Heart left ventricle (tissue), 16 donors: ENCODE measurements at places on chromosomes 16 and 17. TPM values are rescaled to one million over a fixed set of nuclear protein-coding genes. Genes with fewer than 3 reads are reported as not detected.
A peak's percentile ranks its signal among the peaks of the same experiment; 100 is the strongest.

DNA sequence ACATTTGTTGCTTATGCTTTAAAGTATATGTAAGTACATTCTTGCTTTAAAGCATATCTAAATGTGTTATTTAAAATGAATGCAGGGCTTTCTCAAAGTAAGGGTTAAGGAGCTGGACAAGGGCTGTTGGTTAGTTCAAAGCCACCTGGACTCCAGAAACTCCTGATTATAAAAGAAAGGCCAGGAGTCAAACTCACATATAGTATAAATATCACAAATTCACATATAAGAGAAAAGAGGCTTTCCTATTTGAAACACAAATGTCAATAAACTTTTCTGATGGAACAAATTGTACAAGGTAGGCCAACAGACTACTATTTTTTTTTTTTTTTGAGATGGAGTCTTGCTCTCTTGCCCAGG lies 84.5 kb upstream of the CORO6 start:
- H3K27ac ChIP-seq: peak overlapping the region; percentile 65
- no peak overlapping the region for H3K4me3 ChIP-seq
- no peak for DNase-seq
- H3K36me3 ChIP-seq: peaks cover 6% of the 10 kb centered on the region
- H3K27me3 ChIP-seq: no peaks in the 10 kb centered on the region
- H3K4me1 ChIP-seq: peaks cover 54% of the 10 kb centered on the region

DNA sequence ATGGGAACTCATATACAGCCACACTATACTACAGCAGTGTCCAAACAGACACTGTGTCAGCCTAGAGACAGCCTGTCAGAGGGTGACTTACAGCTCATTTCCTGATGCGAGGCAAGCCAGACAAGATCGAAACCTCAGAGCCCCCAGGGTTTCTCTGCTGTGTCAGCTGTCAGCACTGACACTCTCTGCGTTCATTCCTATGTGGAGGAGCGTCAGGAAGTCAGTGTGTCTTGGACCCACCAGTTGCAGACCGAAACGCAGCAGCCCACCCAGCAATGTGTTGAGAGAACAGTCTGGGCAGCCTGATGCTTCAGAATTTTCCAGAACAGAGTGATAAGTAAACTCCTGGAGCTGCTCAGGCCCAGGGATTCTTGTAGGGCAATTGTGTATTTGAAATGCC lies 20.6 kb upstream of the MAPT start:
- H3K27ac ChIP-seq: no peak overlapping the region
- peaks cover 16% of the 10 kb centered on the region for H3K27me3 ChIP-seq
- no peak overlapping the region for H3K4me3 ChIP-seq
- H3K36me3 ChIP-seq: no peaks in the 10 kb centered on the region

GRCh38 chr16:16923479-16923878 lies 544.5 kb downstream of the NPIPA7 start:
- H3K36me3 ChIP-seq: no peaks in the 10 kb centered on the region
- no peaks in the 10 kb centered on the region for H3K27me3 ChIP-seq
- no peak for DNase-seq
- H3K4me1 ChIP-seq: no peaks in the 10 kb centered on the region
- H3K27ac ChIP-seq: no peak overlapping the region

DNA sequence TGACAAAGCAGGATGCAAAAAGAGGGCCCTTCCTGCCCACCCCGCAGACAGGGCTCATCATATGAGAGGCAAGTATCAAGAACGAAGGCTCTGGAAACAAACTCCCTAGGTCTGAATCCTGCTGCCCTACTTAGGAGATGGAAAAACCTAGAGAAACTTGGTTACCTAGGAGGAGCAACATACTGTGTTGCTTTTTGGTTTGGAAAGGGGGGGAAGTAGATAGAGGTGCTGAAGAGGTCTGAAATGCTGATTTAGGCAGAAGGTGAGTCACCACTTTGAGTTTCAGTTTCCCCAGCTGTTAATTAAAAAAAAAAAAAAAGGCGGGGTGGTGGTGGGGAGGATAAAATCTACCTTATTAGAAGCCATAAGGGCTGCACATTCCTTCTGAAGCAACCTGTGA lies 1.5 kb downstream of the N4BP1 start:
- H3K27ac ChIP-seq: peak overlapping the region; percentile 97
- H3K27me3 ChIP-seq: no peaks in the 10 kb centered on the region
- H3K36me3 ChIP-seq: no peaks in the 10 kb centered on the region
- peak overlapping the region; percentile 99 for H3K4me3 ChIP-seq

- H3K36me3 ChIP-seq: no peaks in the 10 kb centered on the region
- H3K4me1 ChIP-seq: no peaks in the 10 kb centered on the region
- no peak overlapping the region for H3K4me3 ChIP-seq
- DNase-seq: no peak
These were observed 2.2 kb upstream of the KRT33A start for GRCh38 chr17:41352597-41353366.

The RNF43 gene
- 4.9 TPM for total RNA-seq
